ENCODE measurements at places on chromosomes 1 and 21.

DNA sequence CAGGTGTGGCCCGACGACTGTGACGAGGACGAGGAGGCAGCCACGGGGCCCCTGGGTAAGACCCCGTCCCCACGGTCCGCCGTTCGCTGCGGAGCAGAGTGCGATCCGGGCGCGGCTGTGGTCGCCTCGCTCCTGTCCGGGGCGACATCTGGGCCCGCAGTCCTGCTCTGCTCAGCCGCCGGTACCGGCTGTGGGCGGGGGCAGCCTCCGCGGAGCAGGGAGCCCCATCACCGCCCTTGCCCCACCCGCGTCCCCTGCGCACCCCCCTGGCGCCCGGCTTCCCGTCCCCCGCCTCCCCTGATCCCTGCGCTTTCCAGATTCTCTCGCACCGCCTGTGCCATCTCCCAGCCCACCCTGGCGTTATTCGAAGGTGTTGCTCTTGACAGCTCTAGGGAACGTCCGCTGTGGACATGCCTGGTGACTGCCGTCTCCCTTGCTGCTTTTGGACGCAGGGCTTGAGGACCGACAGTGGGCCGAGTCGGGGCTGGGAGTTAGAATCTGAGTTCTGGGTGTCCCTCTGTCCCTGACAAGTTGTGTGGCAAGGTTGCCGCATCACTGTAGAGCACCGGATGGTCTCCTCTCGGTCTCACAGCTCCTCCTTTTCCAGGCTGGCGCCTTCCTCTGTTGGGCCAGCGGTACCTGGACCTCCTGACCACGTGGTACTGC lies 596 bp downstream of the TOR3A start:
- peaks cover 27% of the 10 kb centered on the region for H3K4me1 ChIP-seq
- H3K27me3 ChIP-seq, result no peaks in the 10 kb centered on the region

DNA sequence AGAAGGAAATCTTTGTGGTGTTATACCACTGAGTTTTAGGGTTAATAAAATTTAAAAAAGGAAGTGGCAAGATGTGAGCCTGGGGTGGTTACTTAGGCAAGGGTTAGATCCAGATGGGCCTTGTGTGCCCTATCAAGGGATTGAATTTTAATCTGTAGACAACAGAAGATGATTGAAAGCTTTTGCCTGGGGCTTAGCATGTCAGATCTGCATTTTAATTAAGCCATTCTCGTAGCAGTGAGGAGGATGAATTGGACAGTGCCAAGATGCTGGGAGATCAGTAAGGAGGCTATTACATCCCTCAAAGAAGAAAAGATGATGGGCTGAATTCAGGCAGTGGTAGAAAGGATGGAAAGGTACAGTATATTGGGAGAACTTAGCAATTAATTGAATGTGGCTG lies 42.3 kb downstream of the HMGB4 start:
- no peaks in the 10 kb centered on the region for H3K4me1 ChIP-seq
- H3K27ac ChIP-seq, result no peak overlapping the region
- no peaks in the 10 kb centered on the region for H3K36me3 ChIP-seq
- peaks cover 9% of the 10 kb centered on the region for H3K27me3 ChIP-seq
- no peak for DNase-seq

GRCh38 chr1:200183637-200184036 lies 156.1 kb downstream of the NR5A2 start:
- H3K4me3 ChIP-seq, result no peak overlapping the region
- peaks cover 8% of the 10 kb centered on the region for H3K27me3 ChIP-seq
- DNase-seq, result no peak
- no peaks in the 10 kb centered on the region for H3K36me3 ChIP-seq
- H3K27ac ChIP-seq, result no peak overlapping the region

GRCh38 chr1:217457016-217457415 lies 173.9 kb downstream of the GPATCH2 start:
- H3K4me3 ChIP-seq, result no peak overlapping the region
- H3K27ac ChIP-seq, result no peak overlapping the region
- no peak for DNase-seq

DNA sequence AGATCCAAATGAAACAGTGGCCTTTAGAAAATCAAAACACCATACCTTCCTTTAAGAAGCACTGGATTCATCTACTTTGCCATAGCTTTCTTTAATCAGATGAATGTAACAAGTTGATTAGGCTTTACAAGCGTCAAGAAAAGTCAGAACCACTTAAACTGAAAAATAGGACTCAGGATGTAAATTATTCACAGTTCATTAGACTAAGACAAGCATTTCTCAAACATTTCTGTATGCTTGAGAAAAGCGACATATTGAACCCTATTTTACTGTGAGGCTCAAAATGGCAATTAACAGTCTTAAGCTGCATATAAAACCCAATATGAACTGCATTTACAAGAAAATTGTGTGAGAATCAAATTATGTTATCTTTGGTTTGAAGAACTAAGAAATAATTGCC lies 256.7 kb upstream of the SNX7 start:
- no peak for DNase-seq
- no peak overlapping the region for H3K27ac ChIP-seq
- H3K27me3 ChIP-seq, result no peaks in the 10 kb centered on the region
- H3K4me1 ChIP-seq, result peaks cover 10% of the 10 kb centered on the region
- no peak overlapping the region for H3K4me3 ChIP-seq

GRCh38 chr1:201721082-201722049 lies 107.6 kb upstream of the IPO9 start:
- H3K27ac ChIP-seq, result no peak overlapping the region
- H3K4me1 ChIP-seq, result no peaks in the 10 kb centered on the region
- peaks cover 2% of the 10 kb centered on the region for H3K27me3 ChIP-seq
- DNase-seq, result no peak
- H3K4me3 ChIP-seq, result no peak overlapping the region

Measured in activated CD8-positive, alpha-beta T cell treated with anti-CD3 and anti-CD28 coated beads for 36 hours (primary cell).